ENCODE measurements at places on chromosomes 5 and 9.

DNA sequence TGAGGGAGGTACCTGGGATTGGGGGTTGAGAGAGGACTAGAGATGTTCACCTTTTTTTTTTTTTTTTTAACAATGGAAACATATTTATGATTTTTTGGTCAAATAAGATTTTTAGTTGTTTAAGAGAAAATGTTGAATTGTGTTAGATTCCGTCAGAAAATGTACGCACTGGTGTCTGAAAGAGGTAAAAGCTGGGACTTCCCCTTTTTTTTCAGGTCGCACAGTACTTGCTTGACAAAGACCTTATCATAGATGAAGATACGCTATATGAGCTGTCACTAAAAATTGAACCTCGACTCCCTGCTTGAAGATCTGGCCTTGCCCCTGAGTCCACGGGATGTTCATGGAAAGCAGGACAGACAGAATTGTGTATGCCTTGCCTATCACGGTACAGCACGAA is 7.7 kb upstream of the CKMT2 start:
- no peak for DNase-seq

- no peak for DNase-seq
Observed at GRCh38 chr9:137619240-137620047, 639 bp downstream of the EHMT1 start.

GRCh38 chr9:37966412-37967013 is 62.6 kb upstream of the SLC25A51 start:
- DNase-seq, result no peak

GRCh38 chr9:805151-805550 is 36.3 kb upstream of the DMRT1 start:
- no peak for DNase-seq

GRCh38 chr9:110997847-110998246 is 40.4 kb downstream of the LPAR1 start:
- no peak for DNase-seq

DNA sequence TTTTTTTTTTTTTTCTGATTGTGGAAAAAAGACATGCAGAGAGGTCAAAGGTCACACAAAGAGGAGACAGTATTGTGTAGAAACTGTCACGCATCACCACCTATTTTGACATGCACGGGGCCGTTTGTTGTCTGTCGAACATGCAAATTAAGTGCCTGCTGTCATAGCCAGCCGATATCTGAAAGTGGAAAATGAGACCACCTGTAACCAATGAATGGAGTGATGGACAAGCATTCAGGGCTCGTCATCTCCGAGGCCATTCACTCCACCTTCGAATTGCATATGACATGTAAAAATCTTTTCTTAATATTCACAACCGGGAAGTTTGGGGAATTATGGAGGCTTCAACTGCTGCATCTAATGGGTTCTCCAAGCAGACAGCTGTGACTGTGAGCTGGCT is 512.2 kb upstream of the ADAMTS16 start:
- DNase-seq, result no peak

DNA sequence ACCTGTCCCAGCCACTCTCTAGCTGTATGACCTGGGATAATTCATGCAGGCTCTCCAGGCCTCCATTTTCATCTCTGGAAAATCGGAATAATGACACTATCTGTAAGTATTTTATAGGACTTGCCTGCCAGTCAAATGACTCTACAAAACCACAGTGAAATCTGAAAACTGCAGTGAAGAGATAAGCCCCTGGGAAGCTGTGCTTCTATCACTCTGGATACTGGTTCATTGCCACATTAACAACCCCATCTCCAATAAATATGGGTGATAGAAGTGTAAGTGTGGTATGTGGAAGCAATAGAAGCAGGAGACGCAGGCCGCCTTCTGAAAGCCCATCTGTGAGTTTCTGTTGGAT is 31.8 kb downstream of the WHRN start:
- no peak for DNase-seq

- DNase-seq, result no peak
Observed at GRCh38 chr5:81779125-81779915, 28.4 kb upstream of the SSBP2 start.

GRCh38 chr9:79757881-79758669 is 186.3 kb downstream of the TLE4 start:
- no peak for DNase-seq

DNA sequence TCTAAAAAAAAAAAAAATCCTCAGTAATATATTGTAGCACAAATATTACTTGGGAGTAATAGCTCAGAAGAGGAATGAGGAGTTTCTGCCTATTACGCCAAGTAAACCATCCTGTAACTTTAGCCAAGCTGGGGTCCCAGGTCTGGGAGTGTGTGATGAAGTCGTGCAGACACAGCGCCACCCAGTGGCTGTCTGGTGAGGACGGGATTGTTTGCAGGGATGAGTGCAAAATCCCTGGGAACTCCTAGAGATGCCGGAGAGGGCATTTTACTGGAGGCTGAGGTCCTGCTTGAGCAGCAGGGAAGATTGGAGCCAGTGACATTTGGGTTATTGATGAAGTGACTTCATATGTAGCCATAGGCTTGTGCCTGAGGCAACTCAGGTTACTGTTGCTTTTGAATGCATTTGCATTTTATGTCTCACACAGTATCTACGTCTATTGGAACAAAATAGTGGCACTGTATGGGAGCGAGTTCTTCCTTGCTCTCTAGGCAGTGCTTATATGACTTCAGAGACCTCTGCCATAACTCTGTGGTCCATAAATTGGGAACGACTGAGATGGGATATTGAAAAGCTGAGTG is 72.8 kb downstream of the PSAT1 start:
- peak; percentile 81 for DNase-seq

DNA sequence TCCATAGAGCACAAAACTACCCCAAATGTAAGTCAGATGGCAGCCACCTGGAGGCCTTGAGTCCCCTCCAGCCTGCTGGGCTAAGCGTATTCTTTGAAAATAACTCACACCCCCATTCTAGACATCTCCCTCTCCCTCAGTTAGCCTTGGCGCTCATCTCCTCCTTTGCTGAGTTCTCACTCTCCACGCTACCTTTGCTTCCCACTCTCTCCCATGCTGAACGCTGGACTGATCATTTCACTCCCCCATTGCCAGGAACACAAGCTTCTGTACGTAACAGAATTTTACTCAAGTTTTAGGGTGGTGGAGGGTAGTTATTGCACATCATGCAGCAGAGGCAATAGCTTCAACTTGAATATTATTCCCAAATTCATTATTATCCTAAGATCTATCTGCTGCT is 47.5 kb upstream of the HRH2 start:
- DNase-seq, result no peak

- no peak for DNase-seq
Observed at GRCh38 chr5:68490406-68490805, 274.9 kb downstream of the PIK3R1 start.

DNA sequence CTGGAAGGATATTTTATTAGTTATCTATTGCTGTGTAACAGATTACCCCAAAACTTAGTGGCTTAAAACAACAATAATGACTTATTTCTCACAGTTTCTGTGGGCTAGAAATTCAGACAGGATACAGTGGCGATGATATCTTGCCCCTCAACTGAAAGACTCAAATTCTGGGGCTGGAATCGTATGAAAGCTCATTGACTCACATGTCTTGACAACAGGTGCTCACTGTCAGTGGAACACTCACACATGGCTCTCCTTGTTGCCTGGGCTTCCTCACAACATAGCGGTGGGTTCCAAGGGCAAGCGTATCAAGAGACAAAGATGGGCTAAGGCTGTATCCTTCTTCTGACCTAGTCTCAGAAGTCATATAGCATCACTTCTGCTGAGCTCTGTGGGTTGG is 3.7 kb upstream of the GNPDA1 start:
- no peak for DNase-seq

DNA sequence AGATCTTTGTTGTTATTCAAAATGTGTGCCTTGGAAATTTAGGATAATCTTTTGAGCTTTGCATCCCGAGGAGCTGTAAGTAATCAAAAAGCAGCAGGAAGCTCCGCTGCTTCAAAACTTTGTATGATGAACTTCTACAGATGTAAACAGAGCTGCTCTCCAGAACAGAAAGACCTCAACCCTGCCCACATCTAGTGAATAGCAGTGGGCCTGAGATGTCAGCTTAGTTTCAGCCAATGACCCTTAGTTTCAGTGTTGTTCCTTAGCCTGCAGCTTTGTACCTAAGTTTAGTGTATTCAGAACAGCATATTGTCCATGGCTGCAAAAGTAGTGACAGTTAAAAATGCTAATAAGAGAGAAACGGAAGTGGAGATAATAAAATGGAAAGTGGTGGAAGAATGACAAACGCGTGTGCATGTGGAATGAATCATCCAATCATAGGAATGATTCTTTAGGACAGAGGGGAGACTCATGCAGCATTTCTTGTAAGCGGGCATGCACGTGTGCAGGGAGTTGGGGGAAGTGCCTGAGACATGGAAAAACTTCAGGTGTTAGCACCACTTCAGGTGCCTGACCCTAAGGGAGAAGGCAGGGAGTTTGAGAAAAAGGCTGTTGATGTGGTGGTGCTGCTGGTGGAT is 24.9 kb downstream of the SNX24 start:
- DNase-seq, result no peak

Data from hippocampal formation (tissue), 2 donors.